CD8-positive, alpha-beta memory T cell (primary cell): ENCODE measurements at places on chromosomes 2 and 18.
A peak's percentile ranks its signal among the peaks of the same experiment; 100 is the strongest.

GRCh38 chr2:234955091-234955591 is 3.3 kb downstream of the SH3BP4 start:
- no peaks in the 10 kb centered on the region for H3K36me3 ChIP-seq
- H3K27me3 ChIP-seq = peaks cover 12% of the 10 kb centered on the region
- H3K4me3 ChIP-seq = no peak overlapping the region
- no peaks in the 10 kb centered on the region for H3K4me1 ChIP-seq
- DNase-seq = no peak

DNA sequence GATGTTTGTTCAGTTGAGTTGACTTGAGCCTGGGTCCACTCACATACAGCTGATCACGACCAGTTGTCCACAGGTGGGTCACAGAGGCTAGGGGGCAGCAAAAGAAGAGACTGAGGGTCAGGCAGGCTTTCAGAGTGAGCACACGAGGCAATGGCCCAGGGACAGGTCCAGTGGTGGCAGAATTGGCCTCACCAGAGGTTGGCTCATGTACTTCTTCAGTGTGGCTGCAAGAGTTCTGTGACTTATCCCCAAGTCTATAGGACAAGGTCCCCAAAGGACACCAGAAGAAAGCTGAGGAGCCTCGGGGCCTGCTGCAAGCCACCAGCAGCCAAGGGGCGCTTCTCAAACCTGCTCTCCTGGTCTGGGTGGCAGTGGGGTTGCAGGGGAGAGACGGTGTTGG is 219.8 kb downstream of the TFCP2L1 start:
- H3K27ac ChIP-seq = no peak overlapping the region
- no peak overlapping the region for H3K4me3 ChIP-seq
- H3K36me3 ChIP-seq = no peaks in the 10 kb centered on the region

GRCh38 chr2:60837123-60837522 is 44.3 kb upstream of the REL start:
- H3K4me3 ChIP-seq = no peak overlapping the region
- no peaks in the 10 kb centered on the region for H3K36me3 ChIP-seq
- peaks cover 4% of the 10 kb centered on the region for H3K27me3 ChIP-seq
- H3K4me1 ChIP-seq = peaks cover 10% of the 10 kb centered on the region
- no peak overlapping the region for H3K27ac ChIP-seq

- no peak overlapping the region for H3K27ac ChIP-seq
- no peaks in the 10 kb centered on the region for H3K27me3 ChIP-seq
- peaks cover 18% of the 10 kb centered on the region for H3K4me1 ChIP-seq
- H3K4me3 ChIP-seq = no peak overlapping the region
Measured at GRCh38 chr2:230903231-230904150, 21.6 kb downstream of the GPR55 start.

GRCh38 chr2:233120459-233120858 is 60.3 kb downstream of the INPP5D start:
- no peak for DNase-seq
- no peaks in the 10 kb centered on the region for H3K27me3 ChIP-seq
- H3K4me3 ChIP-seq = no peak overlapping the region
- no peak overlapping the region for H3K27ac ChIP-seq
- peaks cover 23% of the 10 kb centered on the region for H3K4me1 ChIP-seq

DNA sequence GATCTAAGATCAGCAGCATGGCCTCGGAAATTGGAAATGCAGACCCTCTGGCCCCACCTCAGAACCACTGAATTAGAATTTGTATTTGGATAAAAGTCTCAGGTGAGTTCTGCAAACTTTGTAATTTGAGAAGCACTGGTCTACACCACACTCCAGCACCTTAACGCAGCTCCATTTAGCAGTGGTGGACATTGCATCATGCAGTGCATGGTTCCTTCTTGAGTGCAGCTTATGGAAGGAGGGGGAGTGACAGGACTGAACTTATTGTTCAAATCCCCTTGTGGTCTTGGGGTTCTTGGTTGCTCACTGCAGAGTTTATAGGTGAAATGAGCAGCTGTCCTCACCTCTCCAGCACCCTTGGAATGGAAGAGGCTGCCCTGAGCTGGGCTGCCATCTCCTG is 17.4 kb upstream of the STEAP3 start:
- H3K4me1 ChIP-seq = no peaks in the 10 kb centered on the region
- no peak overlapping the region for H3K4me3 ChIP-seq
- no peaks in the 10 kb centered on the region for H3K36me3 ChIP-seq
- no peaks in the 10 kb centered on the region for H3K27me3 ChIP-seq
- no peak overlapping the region for H3K27ac ChIP-seq

GRCh38 chr2:215537611-215538010 is 101.7 kb upstream of the FN1 start:
- H3K36me3 ChIP-seq = no peaks in the 10 kb centered on the region
- DNase-seq = no peak
- no peak overlapping the region for H3K27ac ChIP-seq
- no peaks in the 10 kb centered on the region for H3K4me1 ChIP-seq

GRCh38 chr18:74172697-74173433 is 24.5 kb downstream of the TIMM21 start:
- H3K4me1 ChIP-seq = no peaks in the 10 kb centered on the region
- DNase-seq = no peak
- no peaks in the 10 kb centered on the region for H3K27me3 ChIP-seq
- no peak overlapping the region for H3K4me3 ChIP-seq

GRCh38 chr2:47067788-47068407 is 87.2 kb downstream of the STPG4 start:
- no peak overlapping the region for H3K4me3 ChIP-seq
- DNase-seq = no peak
- no peaks in the 10 kb centered on the region for H3K36me3 ChIP-seq
- H3K4me1 ChIP-seq = peaks cover 34% of the 10 kb centered on the region
- H3K27me3 ChIP-seq = no peaks in the 10 kb centered on the region
- H3K27ac ChIP-seq = no peak overlapping the region

GRCh38 chr2:223563462-223563861 is 38.7 kb downstream of the SCG2 start:
- H3K27me3 ChIP-seq = no peaks in the 10 kb centered on the region
- no peaks in the 10 kb centered on the region for H3K4me1 ChIP-seq
- no peak overlapping the region for H3K27ac ChIP-seq
- no peaks in the 10 kb centered on the region for H3K36me3 ChIP-seq

DNA sequence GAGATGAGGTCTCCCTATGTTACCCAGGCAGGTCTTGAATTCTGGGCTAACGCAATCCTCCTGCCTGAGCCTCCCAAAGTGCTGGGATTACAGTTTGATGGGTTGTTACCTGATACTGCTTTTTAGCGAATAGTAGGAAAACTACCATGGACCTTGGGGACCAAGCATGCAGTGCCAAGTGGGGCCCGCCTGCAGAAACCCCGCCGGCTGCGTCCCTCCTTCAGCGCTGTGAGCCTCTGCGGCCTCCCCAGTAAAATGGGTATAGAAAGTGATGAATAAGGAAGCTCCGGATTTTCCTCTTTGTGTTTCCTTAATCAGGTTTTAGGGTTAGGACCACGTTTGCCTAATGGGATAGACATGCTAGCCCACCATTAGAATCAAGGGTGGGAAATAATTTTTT is 30.4 kb downstream of the RAMP1 start:
- DNase-seq = no peak
- H3K27ac ChIP-seq = no peak overlapping the region
- no peaks in the 10 kb centered on the region for H3K4me1 ChIP-seq
- no peaks in the 10 kb centered on the region for H3K27me3 ChIP-seq

GRCh38 chr2:169360984-169361705 is 1.2 kb downstream of the LRP2 start:
- H3K4me3 ChIP-seq = peak overlapping the region; percentile 71
- no peaks in the 10 kb centered on the region for H3K36me3 ChIP-seq
- peaks cover 20% of the 10 kb centered on the region for H3K4me1 ChIP-seq
- peaks cover 31% of the 10 kb centered on the region for H3K27me3 ChIP-seq

GRCh38 chr2:102703748-102704147 is 58.1 kb upstream of the TMEM182 start:
- no peaks in the 10 kb centered on the region for H3K4me1 ChIP-seq
- no peak overlapping the region for H3K4me3 ChIP-seq
- H3K27me3 ChIP-seq = no peaks in the 10 kb centered on the region

DNA sequence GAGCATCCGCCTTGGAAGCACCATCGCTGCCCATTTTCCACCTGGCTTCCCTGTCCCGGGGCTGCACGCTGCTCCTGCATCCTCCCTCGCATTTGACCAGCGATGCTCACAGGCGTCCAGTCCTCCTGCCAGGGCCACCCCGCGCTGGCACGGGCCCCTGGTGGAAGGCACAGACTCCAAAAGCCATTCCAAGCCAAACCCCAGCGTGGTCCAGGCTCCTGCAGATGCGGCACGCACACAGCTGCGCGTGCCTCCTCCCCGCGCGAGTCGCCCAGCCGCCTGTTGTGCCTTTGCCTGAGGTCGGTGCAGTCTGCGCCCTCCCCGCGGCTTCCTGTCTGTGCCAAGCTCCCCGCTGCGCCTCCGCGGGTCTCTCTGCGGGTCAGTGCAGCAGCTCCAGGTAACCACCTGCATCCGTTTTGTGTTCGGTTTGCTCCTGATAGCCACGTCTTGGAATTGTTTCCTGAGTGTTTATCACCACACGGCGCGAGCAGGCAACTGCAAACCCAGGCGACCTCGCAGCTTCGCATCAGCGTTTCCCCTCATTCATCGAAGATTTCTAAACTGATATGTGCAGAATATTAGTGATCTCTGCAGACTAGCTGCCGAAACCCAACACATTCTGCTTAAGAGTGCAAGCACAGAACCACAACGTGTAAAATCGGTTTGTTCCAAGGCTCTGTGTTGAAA is 65.2 kb upstream of the SALL3 start:
- H3K27me3 ChIP-seq = no peaks in the 10 kb centered on the region
- no peak for DNase-seq
- H3K4me1 ChIP-seq = no peaks in the 10 kb centered on the region
- H3K4me3 ChIP-seq = no peak overlapping the region
- H3K36me3 ChIP-seq = no peaks in the 10 kb centered on the region

GRCh38 chr18:51813740-51814139 is 526.3 kb upstream of the DCC start:
- H3K27me3 ChIP-seq = no peaks in the 10 kb centered on the region
- no peak overlapping the region for H3K4me3 ChIP-seq
- H3K36me3 ChIP-seq = no peaks in the 10 kb centered on the region
- no peaks in the 10 kb centered on the region for H3K4me1 ChIP-seq

DNA sequence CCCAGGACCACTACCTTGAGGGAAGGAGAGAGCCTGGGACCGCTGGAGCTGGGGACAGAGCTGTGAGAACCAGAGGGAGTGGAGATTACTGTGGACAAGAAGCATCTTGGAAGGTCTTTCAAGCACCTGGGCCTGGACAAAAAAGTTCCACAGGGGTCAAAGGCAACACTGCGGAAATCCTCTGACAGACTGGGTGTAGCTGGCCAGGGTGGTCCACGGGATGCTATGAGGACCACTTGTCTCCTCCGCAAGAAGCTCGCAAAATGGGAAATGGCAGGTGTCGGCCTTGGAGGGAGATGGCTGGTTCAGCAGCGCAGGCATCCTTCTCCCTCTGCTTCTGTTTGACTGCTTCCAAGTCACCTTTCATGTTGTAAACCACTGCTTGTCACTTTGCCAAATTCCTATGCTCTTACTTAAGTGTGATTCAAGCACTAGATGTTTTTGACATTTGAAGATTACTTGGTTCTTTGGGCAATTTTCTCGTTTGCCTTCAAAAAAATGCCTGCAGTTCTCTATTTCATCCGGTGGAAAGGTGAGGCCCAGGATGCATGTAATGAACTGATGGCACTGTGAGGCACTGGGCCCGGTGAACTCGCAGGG is 27.7 kb downstream of the KLHL29 start:
- H3K27me3 ChIP-seq = no peaks in the 10 kb centered on the region
- no peak overlapping the region for H3K4me3 ChIP-seq
- H3K36me3 ChIP-seq = no peaks in the 10 kb centered on the region
- H3K27ac ChIP-seq = no peak overlapping the region

GRCh38 chr2:222572751-222573174 is 83.1 kb downstream of the FARSB start:
- no peaks in the 10 kb centered on the region for H3K36me3 ChIP-seq
- no peak overlapping the region for H3K27ac ChIP-seq
- no peaks in the 10 kb centered on the region for H3K4me1 ChIP-seq
- H3K4me3 ChIP-seq = no peak overlapping the region

DNA sequence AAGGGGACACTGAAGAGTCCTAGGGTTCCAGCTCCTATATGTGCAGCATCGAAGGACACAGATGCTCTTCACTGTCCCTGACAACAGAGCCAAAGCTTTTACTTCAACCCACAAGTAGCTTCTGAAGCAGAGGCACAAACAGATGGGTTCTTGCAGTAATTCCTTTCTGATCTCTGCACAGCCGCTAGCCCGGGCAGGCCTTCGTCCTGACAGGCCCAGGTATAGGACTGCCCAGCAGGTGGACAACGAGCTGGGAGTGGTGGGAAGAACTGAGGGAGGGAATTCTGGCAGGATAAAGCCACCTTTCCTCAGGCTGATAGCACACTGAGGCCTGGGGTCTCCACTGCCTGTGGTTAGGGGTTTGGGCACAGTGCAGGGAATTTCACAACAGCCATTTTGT is 94.8 kb downstream of the RHOB start:
- H3K36me3 ChIP-seq = no peaks in the 10 kb centered on the region
- H3K27me3 ChIP-seq = no peaks in the 10 kb centered on the region
- no peak overlapping the region for H3K27ac ChIP-seq
- H3K4me3 ChIP-seq = no peak overlapping the region

- H3K27me3 ChIP-seq = no peaks in the 10 kb centered on the region
- no peak for DNase-seq
- H3K4me1 ChIP-seq = no peaks in the 10 kb centered on the region
- no peak overlapping the region for H3K4me3 ChIP-seq
- H3K36me3 ChIP-seq = no peaks in the 10 kb centered on the region
Measured at GRCh38 chr2:229980431-229981184, 58.3 kb downstream of the FBXO36 start.

DNA sequence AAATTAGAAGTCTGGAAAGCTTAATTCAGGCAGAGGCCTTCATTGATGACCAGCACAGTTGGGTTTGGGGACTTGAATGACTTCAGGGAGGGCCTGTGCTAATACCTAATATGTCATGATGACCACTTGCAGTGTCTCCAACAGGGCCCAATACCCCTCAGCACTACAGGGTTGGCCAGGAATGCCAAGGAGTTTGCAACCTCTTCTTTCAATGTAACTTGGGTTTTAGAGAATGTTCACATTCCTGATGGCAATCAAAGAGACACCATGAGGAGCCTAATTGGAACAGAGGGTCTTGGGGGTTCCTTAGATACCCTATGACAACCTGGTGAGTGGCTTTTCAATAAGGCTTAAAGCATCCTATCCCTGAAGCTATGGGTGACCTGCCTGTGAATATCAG is 52.4 kb upstream of the ST8SIA3 start:
- DNase-seq = no peak
- H3K27me3 ChIP-seq = no peaks in the 10 kb centered on the region
- no peak overlapping the region for H3K27ac ChIP-seq
- H3K4me1 ChIP-seq = no peaks in the 10 kb centered on the region
- H3K36me3 ChIP-seq = no peaks in the 10 kb centered on the region

DNA sequence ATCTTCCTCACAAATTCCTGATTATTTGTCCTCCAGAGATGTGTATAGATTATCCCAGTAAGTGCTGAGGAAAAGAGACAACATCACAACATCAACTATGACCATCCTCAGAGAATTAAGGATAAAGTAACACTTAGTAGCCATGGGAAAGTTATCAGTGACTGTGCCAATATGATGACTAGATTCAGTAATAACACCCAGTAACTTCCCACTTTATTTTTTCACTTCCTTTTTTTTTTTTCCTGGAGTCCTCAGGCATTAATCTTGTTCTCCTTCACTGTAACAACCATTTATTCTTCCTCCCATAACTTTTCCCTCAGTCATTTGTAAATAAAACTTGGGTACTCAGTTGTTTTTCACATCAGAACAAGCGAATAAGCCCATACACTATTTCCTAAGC is 16.7 kb upstream of the PID1 start:
- H3K4me3 ChIP-seq = no peak overlapping the region
- no peak for DNase-seq
- H3K4me1 ChIP-seq = no peaks in the 10 kb centered on the region
- H3K27ac ChIP-seq = no peak overlapping the region
